ENCODE measurements at places on chromosomes 12 and 14. TPM values are rescaled to one million over a fixed set of nuclear protein-coding genes. Genes with fewer than 3 reads are reported as not detected.

GRCh38 chr14:71155743-71156142 lies 248.5 kb downstream of the PCNX1 start:
- no peaks in the 10 kb centered on the region for H3K4me1 ChIP-seq
- peaks cover 4% of the 10 kb centered on the region for H3K27me3 ChIP-seq
- H3K27ac ChIP-seq, result no peak overlapping the region
- peaks cover 3% of the 10 kb centered on the region for H3K36me3 ChIP-seq
- DNase-seq, result no peak

DNA sequence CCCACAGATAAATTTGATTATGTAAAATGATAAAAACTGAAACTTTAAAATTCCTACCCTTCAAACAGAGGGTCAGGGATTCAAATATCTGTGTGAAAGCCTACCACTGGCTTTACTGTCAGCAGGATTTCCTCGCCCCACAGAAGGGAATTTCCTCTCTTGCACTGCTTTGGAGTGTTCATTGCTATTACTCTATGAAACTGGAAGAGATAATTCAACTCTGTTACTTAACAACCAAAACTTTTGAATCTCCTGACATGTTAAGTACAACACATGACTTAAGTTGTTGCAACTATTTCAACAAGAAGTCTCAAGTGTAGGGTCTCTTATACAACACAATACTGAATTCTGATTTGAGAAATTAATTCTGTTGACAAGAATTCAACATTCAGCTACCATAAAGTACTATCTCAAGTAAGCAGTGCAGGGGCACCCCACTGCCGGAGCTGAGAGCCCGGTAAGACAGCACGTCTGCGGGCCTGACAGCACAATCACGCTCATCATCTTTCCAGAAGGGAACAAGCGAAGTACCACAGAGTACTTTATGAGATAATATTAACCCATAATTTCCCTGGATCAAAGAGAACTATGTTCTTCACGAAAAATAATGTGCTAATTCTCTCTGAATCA lies 22.9 kb downstream of the DICER1 start:
- peaks cover 32% of the 10 kb centered on the region for H3K36me3 ChIP-seq
- H3K27me3 ChIP-seq, result no peaks in the 10 kb centered on the region
- peaks cover 28% of the 10 kb centered on the region for H3K4me1 ChIP-seq

GRCh38 chr14:34420547-34421150 lies 41.4 kb downstream of the SPTSSA start:
- H3K27me3 ChIP-seq, result peaks cover 15% of the 10 kb centered on the region
- no peak overlapping the region for H3K4me3 ChIP-seq
- no peaks in the 10 kb centered on the region for H3K4me1 ChIP-seq
- no peak overlapping the region for H3K27ac ChIP-seq
- H3K36me3 ChIP-seq, result no peaks in the 10 kb centered on the region

- no peaks in the 10 kb centered on the region for H3K36me3 ChIP-seq
- H3K4me1 ChIP-seq, result peaks cover 16% of the 10 kb centered on the region
- H3K27me3 ChIP-seq, result no peaks in the 10 kb centered on the region
- H3K4me3 ChIP-seq, result no peak overlapping the region
- no peak overlapping the region for H3K27ac ChIP-seq
Observed at GRCh38 chr14:56149995-56150394, 31.8 kb downstream of the PELI2 start.

- peaks cover 19% of the 10 kb centered on the region for H3K36me3 ChIP-seq
- no peak overlapping the region for H3K4me3 ChIP-seq
- H3K27me3 ChIP-seq, result no peaks in the 10 kb centered on the region
- no peak for DNase-seq
- H3K27ac ChIP-seq, result no peak overlapping the region
- peaks cover 6% of the 10 kb centered on the region for H3K4me1 ChIP-seq
Observed at GRCh38 chr12:120207227-120207626, 6.3 kb upstream of the RPLP0 start.

DNA sequence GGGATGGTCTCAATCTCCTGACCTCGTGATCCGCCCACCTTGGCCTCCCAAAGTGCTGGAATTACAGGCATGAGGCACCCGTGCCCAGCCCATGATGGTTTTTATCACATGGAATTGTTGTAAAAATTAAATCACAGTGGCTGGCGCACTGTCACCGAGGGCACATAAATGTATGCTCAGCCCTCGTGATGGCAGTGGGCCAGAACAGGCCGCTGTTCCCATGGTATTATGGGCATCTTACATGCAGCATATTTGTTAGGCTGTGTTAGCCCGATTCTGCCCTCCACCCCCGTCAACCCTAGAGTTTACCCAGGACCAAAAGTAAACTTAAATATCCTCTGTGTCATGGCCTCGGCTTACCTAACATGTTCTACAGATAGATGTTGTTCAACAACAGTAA lies 48.6 kb downstream of the GPR68 start:
- peaks cover 75% of the 10 kb centered on the region for H3K4me1 ChIP-seq
- no peak for DNase-seq
- no peak overlapping the region for H3K4me3 ChIP-seq
- no peak overlapping the region for H3K27ac ChIP-seq
- peaks cover 89% of the 10 kb centered on the region for H3K36me3 ChIP-seq

- no peak for DNase-seq
- no peaks in the 10 kb centered on the region for H3K27me3 ChIP-seq
- peaks cover 62% of the 10 kb centered on the region for H3K36me3 ChIP-seq
- H3K4me3 ChIP-seq, result peak overlapping the region; percentile 96
- peaks cover 42% of the 10 kb centered on the region for H3K4me1 ChIP-seq
Observed at GRCh38 chr12:14767617-14768016, 35.7 kb downstream of the WBP11 start.

DNA sequence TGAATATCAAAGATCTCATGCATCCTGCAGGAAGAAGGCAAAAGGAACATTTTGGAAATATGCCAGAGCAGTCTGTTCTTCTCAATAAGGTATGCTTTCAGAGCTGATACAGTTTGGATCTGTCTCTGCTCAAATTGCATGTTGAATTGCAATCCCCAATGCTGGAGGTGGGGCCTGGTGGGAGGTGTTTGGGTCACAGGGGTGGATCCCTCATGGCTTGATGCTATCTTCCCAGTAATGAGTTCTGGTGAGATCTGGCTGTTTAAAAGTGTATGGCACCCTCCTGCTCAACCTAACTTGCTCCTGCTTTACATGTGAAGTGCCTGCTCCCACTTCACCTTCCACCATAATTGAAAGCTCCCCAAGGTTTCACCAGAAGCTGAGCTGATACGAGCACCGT lies 76.6 kb downstream of the RIN3 start:
- peaks cover 46% of the 10 kb centered on the region for H3K36me3 ChIP-seq
- no peak for DNase-seq
- no peak overlapping the region for H3K27ac ChIP-seq
- H3K4me3 ChIP-seq, result no peak overlapping the region
- peaks cover 64% of the 10 kb centered on the region for H3K4me1 ChIP-seq
- peaks cover 6% of the 10 kb centered on the region for H3K27me3 ChIP-seq

DNA sequence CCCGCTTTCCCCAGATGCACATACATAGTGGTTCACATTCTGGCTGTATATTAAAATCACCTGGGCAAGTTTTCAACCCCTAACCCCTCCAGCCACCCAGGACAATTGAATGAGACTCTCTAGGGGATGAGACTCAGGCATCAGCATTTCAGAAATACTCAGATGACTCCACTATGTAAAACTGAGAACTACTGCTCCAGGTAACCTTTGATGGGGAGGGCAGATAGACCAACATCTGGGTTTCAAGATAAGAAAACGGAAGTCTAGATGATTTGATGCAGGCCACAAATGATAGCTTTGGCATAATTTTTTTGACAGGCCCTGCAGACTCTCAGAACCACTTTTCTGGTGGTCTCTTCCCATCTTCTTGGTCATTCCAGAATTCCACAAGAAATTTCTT lies 341.1 kb downstream of the EMP1 start:
- no peak overlapping the region for H3K27ac ChIP-seq
- no peak for DNase-seq
- peaks cover 2% of the 10 kb centered on the region for H3K4me1 ChIP-seq
- H3K36me3 ChIP-seq, result no peaks in the 10 kb centered on the region
- no peak overlapping the region for H3K4me3 ChIP-seq
- H3K27me3 ChIP-seq, result peaks cover 13% of the 10 kb centered on the region

GRCh38 chr14:98580131-98580678 lies 691.8 kb downstream of the BCL11B start:
- peaks cover 8% of the 10 kb centered on the region for H3K27me3 ChIP-seq
- no peak overlapping the region for H3K27ac ChIP-seq
- peak; percentile 51 for DNase-seq
- H3K4me1 ChIP-seq, result no peaks in the 10 kb centered on the region

DNA sequence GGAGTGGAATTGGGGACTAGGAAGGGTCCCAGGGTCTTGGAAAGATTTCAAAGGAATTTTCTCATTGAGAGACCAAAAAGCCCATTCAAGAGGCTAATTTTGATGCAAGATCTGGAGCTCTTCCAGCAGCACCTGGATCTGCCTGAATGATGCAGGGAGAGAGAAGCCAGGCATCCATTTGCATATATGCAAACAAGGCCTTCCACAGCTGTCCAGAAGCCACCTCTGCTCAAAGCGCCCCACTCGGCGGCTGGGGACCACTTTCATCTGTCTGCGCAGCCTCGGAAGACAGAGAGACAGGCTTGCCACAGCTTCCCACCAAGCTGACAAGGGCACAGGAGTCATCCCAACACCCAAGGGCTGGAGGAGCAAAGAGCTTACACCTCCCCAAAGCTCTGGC lies 295.6 kb downstream of the DPF3 start:
- H3K27ac ChIP-seq, result no peak overlapping the region
- peaks cover 19% of the 10 kb centered on the region for H3K27me3 ChIP-seq
- no peak overlapping the region for H3K4me3 ChIP-seq
- DNase-seq, result no peak
- H3K4me1 ChIP-seq, result peaks cover 36% of the 10 kb centered on the region

DNA sequence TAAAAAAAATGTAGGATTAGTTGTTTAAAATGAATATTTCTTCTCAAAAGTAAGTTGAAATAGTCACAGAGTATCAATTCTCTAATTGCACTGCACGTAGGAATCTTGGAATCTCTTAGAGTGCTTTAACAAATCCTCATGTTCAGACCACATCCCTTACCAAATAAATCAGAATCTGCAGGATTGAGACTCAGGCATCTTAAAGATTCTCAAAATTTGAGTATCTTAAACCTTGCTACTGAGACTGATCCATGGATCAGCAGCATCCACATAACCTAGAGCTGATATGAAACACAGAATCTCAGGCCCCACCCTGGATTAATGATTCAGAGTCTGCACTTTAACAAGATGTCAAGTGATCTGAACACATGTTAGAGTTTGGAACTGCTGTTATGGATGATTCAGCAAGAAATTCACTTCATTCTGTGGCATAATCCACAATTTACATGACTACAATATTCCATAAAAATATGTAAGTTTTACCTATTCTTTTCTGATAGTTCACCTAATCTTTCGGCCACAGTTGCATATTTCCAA lies 58.7 kb downstream of the ADAMTS20 start:
- H3K4me3 ChIP-seq, result no peak overlapping the region
- no peaks in the 10 kb centered on the region for H3K4me1 ChIP-seq
- H3K36me3 ChIP-seq, result no peaks in the 10 kb centered on the region
- no peak overlapping the region for H3K27ac ChIP-seq
- no peaks in the 10 kb centered on the region for H3K27me3 ChIP-seq

DNA sequence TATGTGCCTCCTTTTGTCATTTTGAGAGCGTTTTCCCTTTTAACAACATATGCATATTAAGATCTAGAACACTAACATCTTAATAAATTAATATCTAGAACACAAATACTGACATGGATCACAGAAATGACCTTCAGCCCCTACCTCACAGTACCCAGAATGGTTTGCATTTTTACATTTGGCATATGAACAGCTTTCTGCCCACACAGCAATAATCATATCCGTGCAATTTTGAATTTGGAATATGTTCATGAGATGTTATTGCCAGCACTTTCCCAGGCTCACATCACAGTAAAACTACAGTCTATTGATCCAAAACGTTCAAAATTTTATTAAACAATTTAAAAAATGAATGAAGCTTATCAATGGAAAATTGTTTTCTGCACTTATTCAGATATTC lies 114.6 kb downstream of the SLC25A21 start:
- no peak overlapping the region for H3K27ac ChIP-seq
- no peaks in the 10 kb centered on the region for H3K36me3 ChIP-seq
- no peak for DNase-seq
- no peaks in the 10 kb centered on the region for H3K27me3 ChIP-seq

GRCh38 chr12:1857821-1858220 lies 37.5 kb downstream of the LRTM2 start:
- H3K36me3 ChIP-seq, result no peaks in the 10 kb centered on the region
- no peaks in the 10 kb centered on the region for H3K4me1 ChIP-seq
- no peak overlapping the region for H3K27ac ChIP-seq
- DNase-seq, result no peak

GRCh38 chr14:71416392-71416791 lies 509.1 kb downstream of the PCNX1 start:
- H3K27me3 ChIP-seq, result no peaks in the 10 kb centered on the region
- H3K4me3 ChIP-seq, result no peak overlapping the region
- peaks cover 6% of the 10 kb centered on the region for H3K4me1 ChIP-seq
- no peak overlapping the region for H3K27ac ChIP-seq

DNA sequence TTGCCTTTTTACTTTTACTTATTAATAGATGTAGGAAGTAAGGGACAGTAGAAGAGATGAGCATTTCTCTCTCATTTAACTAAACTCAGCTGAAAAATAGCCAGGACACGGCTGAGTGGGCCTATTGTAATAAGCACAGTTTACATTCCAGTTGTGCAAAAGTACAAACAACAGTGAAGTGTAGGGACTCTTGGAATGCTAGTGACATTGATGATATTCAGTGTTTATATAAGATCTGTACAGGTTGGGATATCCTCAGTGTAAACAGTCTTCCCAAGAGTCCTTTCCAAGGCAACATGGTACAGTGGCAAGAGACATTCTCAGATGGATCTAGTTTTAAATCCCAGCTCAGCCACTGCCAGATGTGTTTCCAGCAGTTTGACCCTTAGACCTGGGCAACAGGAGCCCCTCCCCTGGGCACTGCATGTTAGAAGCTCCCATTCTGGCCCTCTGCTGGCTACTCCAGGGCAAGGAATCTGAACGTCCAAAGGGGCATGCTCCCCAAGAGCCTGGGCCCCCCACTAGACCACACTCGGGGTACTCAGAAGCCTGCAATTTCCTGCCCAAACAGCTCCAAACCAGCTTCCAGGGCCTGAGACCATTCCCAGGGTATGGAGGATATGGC lies 55.3 kb downstream of the STAB2 start:
- H3K27ac ChIP-seq, result no peak overlapping the region
- no peak for DNase-seq
- H3K27me3 ChIP-seq, result peaks cover 10% of the 10 kb centered on the region
- H3K4me3 ChIP-seq, result no peak overlapping the region

- no peak overlapping the region for H3K4me3 ChIP-seq
- no peaks in the 10 kb centered on the region for H3K27me3 ChIP-seq
Observed at GRCh38 chr12:121733849-121734248, 21.3 kb downstream of the TMEM120B start.

EML5 gene
- 2.6 TPM for total RNA-seq

SLC38A4 gene
- total RNA-seq, result not detected

GOLT1B gene
- 45.6 TPM for total RNA-seq

SLC10A1 gene
- not detected for total RNA-seq

FICD gene
- 6.8 TPM for total RNA-seq

TSPAN8 gene
- not detected for total RNA-seq

SLC25A21 gene
- total RNA-seq, result not detected

IFNG-AS1 gene
- total RNA-seq, result not detected

C1QL4 gene
- not detected for total RNA-seq

SERPINA12 gene
- not detected for total RNA-seq

TMEM179 gene
- not detected for total RNA-seq

LRRC10 gene
- total RNA-seq, result not detected

TSPAN11 gene
- not detected for total RNA-seq

Measured in activated CD4-positive, alpha-beta T cell treated with anti-CD3 and anti-CD28 coated beads, Interleukin-2, amount 10 ng/mL, durations not matched to agents 7 days and 5 days (primary cell).